NCI-H2081 treated with DMSO at 0.1 percent for 48 hours (cell line): ENCODE measurements at places on chromosomes 2 and 18.

GRCh38 chr2:199940373-199940772 lies 14.9 kb downstream of the TYW5 start:
- DNase-seq, result no peak

DNA sequence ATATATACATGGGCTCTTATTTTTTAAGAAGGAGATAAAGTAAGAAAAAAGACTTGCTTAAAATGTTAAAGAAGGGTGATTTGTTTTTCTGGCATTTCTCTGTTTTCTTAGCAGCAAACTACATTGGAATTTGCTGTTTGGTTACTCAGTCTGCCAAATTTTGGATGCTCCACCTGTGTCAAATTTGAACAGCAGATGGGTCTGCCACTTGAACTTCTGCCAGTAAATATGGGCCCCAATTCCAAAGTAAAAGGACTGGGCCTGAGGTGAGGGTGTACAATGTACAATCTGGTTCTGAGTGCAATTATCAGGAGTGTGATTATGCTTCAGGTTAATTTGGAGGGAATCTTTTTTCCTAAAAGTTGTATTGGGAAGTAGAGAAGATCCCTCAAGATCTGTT lies 794.5 kb downstream of the DSC3 start:
- no peak for DNase-seq

- DNase-seq, result no peak
These were observed 65.9 kb downstream of the NBEAL1 start for GRCh38 chr2:203080447-203081045.

DNA sequence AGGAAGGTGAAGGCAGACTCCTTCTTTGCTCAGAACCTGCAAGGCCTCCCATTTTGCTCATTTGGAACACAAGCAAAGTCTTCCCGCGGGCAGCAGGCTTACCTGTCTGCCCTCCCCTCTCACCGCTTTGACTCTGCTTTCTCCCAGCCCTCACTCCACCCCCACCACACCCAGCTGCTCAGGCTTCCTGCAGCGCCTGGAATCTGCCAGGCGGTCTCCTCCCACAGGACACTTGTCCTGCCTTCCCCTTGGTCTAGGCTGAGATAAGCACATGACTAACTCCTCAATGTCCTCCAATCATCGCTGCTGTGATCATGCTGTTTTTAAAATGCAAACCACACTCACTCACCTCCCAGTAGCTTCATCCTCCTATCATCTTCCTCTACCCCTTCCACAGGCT lies 430.0 kb downstream of the ZNF516 start:
- no peak for DNase-seq

GRCh38 chr2:119385466-119385865 lies 18.7 kb downstream of the DBI start:
- DNase-seq, result no peak

DNA sequence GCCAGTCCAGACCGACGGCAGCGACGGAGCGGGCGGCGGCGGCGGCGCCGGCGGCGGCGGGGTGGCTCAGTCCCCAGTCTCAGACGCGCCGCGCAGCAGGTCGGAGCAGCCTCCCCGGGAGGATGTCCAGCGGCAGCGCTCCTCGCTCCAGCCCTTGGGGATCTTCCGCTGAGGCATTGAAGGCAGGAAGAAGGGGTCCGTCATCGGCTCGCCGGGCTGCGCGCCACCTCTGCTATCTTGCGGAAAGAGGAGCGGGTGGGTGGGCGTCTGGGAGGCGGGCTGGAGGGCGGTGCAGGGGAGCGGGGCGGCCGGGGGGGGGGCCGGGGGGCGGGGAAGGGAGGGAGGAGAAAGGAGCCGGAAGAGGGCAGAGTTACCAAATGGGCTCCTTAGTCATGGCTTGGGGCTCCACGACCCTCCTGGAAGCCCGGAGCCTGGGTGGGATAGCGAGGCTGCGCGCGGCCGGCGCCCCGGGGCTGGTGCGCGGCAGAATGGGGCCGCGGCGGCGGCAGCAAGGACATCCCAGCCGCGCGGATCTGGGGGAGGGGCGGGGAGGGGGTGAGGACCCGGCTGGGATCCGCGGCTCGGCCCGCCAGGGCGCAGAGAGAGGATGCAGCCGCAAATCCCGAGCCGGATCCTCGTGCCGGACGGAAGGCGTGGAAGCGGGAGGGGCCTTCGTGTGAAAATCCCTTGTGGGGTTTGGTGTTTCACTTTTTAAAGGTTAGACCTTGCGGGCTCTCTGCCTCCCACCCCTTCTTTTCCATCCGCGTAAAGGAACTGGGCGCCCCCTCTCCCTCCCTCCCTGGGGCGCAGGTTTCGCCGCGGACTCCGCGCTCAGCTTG lies at the start of gene NETO1:
Gene NETO1 (minus strand): TSS at position 242 of the 839 bp plus-strand sequence. CDS start 696 bp downstream, outside the sequence.
- DNase-seq, result no peak

- no peak for DNase-seq
These were observed 5.0 kb downstream of the ZNF516 start for GRCh38 chr18:76490033-76490432.

DNA sequence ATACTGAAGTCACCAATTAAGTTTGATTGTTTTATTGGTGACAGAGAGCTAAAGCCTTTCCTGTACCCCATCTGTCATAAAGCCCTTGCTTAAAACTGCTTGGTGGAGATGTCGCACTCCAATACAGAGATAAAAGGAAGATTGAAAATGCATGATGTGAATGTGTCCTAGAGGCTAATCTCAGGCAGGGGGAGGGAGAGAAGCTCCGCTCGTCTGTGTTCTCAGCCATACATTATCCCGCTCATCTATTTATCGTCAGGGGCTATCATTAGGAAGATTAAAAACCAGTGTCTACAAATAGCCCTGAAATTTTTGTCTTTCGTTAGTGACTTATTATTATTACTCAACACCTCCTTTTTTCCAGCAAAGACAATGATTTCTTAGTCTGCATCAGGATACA lies 110.3 kb downstream of the CMPK2 start:
- no peak for DNase-seq

DNA sequence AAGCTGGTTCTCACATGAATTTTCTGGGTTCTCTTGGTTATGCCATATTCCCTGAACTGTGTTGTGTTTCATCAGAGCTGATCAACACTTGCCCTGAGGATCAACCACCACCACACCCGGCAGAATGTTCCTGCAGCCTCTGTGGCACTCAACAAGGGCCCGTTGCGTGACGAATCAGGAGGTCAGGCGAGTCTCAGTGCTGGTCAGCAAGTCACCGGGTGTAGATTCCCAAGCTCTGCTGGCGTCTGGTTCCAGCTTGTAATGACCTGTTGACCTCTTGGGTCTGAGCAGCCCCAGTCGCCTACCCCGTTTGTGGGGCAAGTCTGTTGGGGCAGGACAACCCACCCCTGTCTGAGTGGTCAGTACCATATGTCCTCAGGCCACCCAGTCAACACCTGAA lies 46.0 kb downstream of the ADCY3 start:
- no peak for DNase-seq

- DNase-seq, result no peak
These were observed 392.8 kb downstream of the TSN start for GRCh38 chr2:122148128-122148767.

- DNase-seq, result no peak
These were observed 164.4 kb downstream of the PDE11A start for GRCh38 chr2:177908182-177908581.
